ENCODE measurements at places on chromosomes 2 and 18.

GRCh38 chr2:174027956-174028355, 62.8 kb upstream of the SP3 start:
- no peak for DNase-seq

DNA sequence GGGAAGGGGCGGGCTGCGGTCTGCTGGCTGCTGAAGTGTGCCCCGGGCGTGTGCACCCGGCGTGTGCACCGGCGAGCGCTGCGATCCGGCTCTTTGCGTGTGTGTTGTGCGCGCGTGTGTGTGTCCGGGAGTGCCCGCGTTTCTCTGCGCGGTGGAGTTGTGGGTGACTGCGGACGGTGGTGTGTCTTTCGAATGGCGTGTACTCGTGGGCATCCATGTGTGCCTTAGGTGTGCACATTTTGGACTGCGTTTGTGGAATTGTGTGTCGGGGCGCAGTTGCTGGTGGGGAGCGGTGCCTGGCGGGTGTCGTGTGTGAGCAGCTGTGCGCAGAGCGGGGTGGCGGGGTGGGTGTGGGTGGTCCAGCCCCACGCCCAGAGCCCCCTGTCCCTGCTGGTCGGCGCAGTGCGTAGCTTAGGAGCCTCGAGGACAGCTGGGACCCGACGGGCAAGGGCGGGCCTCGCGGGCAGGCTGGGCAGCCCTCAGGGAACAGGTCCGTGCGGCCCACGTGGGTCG, 533 bp downstream of the HPCAL1 start:
- no peak for DNase-seq

GRCh38 chr2:48749291-48750127, 6.0 kb downstream of the LHCGR start:
- no peak for DNase-seq

- no peak for DNase-seq
Observed at GRCh38 chr2:68740400-68740914, 5.8 kb downstream of the ARHGAP25 start.

- no peak for DNase-seq
Observed at GRCh38 chr2:238238766-238239542, 884 bp downstream of the HES6 start.

GRCh38 chr2:237025090-237025865, 60.4 kb upstream of the COPS8 start:
- peak; percentile 65 for DNase-seq

DNA sequence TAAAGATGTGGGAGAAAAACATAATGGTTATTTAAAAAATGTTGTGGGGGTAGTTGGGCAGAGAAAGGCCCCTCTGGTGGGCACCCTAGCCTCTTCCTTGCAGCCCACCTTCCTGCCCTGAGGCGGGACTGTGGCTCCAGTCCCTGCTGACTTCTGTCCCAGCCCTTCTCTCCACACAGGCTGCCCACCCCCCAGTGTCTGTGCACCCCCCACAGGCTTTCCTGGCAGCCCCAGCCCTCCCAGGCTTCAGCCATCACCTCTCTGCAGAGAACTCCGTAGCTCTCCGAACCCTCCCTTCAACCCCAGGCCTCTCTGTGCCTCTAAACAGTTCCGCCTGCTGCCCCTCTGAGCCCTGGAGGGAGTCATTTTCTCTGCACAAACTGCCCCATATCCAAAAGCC, 75.4 kb downstream of the DYSF start:
- DNase-seq = no peak

DNA sequence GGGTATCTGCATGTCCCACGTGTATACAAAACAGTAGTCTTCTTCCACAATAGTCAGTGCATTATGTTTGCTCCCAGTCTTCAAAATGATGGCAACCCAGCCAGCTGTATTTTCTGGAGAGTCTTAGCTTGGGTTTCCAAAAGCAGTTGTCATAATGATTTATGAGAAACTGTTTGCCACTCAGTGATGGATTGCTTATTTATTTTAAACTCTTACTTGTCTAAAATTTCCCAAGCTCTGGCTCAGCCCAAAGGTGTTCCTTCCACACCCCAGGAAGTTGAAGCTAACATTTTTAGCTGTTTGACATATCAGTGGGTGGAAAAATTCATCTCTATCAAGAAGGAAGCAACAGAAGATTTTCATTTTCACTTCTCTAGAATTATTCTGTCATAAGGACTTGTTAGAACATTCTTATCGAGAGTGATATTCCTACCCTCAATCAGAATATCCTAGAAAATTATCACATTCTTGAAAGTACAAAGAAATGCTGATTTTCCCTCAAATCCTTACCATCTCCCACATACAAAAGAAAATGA, 78.8 kb downstream of the ASAP2 start:
- no peak for DNase-seq

DNA sequence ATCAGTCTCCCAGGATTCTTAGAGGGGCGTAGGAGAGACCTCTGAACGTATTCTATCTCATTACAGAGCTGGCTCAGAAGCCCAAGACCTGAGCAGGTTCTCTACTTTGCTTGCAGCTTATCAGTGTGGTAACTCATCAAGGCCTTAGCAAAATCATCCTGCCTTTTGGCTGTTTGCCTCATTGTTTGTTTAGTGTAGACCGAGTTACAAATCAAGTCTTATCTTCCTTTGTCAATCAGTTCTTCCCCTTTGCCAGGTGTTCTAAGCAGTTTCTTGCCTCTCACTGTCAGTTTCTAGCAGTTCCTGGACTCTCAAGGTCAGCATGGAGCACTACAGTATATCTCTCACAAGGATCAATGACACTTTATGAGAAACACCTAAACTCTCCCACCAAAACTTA, 30.9 kb upstream of the NAB1 start:
- no peak for DNase-seq

- no peak for DNase-seq
Observed at GRCh38 chr2:85307527-85307897, 20.3 kb downstream of the TGOLN2 start.

- DNase-seq = no peak
Observed at GRCh38 chr2:223918671-223919134, 26.4 kb downstream of the WDFY1 start.

DNA sequence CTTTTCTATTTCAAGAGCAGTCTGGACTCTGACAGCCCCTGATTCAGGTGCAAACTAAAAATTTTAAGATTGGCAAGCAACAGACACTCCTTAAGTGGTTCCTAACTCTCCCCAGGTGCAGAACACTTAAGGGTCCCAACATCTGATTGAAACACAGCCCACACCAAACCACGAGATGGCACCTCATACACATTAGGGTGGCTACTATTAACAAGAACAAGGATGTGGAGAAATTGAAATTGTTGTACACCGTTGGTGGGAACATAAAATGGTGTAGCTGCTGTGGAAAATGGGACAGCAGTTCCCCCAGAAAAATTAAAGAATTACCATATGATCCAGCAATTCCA, 82.3 kb downstream of the POLR1A start:
- no peak for DNase-seq

DNA sequence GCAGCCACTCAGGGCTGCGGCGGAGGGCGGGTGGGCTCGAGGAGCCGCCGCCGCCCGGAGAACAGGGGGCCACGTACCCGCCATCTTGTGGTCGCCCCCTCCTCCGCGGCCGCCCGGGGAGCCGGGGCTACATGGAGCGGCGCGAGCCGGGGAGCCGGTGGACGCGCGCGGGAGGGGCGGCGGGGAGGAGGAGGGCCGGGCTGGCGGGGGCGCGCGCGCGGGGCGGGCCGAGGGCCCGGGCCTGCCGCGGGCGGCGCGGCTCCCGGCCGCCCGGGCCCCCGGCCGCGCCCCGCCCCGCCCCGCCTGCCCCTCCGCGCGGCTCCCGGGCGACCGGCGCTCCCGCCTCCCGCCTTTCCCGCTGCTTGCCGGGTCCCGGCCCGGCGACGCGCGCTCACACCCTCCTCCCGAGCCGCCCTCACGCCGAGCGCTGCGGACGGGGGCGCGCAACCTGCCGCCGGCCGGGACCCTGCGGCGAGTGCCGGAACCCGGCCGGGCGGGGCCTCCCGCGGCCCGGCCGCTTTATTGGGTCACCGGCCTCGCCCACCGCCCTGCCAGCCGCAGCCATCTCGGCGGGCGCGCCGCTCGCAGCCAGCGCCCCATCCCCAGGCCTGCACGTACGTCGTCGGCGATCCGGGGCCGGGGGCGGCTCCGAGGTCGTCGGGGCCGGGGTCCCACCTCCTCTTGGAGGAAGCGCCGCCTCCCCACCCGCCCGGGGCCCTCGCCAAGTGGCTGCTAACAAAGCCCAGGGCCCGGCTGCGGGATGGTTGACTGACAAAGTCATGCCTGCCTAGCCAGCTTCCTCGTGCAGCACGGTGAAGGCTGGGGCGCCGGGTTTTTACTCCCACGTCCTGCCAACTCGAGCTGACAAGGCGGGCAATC, at the start of gene PPP4R1:
TSS of gene PPP4R1 (minus strand) at position 159 of the 879 bp plus-strand sequence. CDS start at position 84, 75 bp downstream.
- DNase-seq = no peak

- DNase-seq = no peak
Observed at GRCh38 chr2:74457129-74457548, 1.1 kb upstream of the WBP1 start.

DNA sequence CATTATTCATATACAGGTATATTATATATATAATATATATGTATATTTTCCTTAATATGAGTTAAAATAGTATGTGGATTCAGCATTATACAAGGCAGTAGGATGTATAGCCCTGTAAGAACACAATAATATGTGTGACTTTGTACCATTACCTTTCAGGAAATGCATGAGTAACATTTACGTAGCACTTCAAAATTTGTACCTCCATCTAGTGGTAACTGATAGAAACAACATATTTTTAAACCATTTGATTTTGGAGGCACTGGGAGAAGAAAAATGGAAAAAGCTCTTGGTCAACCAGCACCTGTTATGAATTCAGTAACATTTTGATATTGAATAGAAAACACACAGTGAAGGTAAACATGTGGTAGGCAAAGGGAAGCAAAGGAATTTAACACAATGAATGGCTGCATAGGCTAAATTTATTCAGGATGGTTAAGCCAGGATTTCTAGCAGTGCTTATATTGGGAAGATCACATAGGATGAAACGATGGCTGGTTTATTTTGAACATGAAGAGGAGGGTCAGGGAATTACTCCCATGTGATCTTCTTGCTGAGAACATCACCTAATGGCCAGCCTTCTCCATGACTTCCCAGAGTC, 565.5 kb downstream of the CCDC85A start:
- peak; percentile 7 for DNase-seq

DNA sequence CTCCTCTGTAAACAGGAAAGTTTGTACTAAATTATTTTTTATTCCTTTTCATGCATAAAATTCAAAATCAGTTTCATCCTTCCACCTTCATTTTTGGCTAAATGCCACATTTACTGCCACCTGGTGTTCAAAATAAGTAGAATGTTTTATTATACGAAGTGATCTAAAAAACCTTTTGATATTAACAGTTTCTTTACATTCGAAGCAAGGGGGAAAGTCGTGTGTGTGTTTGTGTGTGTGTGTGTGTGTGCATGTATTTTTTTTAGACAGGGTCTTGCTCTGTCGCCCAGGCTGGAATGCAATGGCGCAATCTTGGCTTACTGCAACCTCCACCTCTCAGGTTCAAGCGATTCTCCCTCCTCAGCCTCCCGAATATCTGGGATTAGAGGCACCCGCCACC, 9.0 kb upstream of the SCN9A start:
- DNase-seq = no peak

DNA sequence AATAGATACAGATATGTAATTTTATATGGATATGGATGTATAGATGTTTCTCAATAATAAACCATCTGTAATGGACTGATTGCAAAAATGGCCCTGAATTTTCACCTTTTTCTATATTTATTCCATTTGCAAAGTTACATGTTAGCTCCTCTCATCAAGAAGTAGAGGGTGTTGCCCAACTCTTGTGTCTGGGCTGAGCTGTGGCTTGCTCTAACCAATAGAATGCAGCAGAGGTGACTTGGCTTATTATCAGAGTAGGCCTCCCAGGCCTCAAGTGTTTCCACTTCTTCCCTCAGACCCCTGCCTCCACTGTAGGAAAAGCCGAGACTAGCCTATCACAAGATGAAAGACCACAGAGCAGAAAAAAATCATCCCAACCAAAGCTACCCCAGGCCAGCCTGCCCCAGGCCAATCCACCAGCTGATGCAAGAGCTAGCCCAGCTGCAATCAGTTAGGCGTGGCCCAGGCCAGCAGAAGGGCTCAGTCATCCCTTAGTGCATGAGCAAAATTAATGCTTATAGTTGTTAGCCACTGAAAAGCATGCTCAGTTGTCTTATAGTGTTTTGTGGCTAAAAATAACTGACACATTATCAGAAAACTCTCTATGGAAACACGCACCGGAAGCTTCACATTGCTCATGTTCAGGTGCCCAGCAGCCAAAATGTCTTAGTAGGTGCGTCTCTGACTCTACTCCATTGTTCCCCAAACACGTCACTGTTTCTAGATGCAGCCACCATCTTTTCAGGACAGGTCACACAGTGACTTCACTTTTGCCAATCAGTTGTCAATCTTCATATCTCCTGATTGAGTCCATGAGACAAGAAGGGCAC, 464.0 kb downstream of the FBXO15 start:
- DNase-seq = no peak

DNA sequence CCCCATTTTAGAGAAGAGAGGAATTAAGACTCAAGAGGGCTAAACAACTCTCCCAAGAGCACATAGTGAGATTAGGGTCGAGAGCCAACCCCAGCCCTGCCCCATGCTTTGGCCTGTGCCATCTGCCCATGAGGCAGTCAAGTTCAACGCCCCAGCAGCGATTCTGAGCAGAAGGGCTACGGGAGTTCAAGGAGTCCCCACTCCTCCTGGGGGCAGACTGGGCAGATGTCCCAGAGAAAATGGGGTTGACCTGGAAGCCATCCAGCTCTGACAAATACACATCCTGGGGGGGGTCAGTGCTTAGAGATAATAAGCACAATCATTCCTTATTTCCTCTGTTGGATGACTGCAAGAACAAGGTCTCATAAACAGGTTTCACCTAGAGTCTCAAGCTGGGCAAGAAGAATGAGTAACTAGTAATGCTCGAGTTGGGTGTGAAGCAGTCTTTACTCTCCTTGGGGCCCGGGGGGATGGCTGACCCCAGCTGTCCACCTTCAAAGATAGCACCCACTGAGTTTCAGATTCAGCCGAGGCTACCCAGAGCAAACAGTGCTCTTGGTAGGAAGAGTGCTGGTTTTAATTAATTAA, 716.4 kb downstream of the RNF144A start:
- no peak for DNase-seq

DNA sequence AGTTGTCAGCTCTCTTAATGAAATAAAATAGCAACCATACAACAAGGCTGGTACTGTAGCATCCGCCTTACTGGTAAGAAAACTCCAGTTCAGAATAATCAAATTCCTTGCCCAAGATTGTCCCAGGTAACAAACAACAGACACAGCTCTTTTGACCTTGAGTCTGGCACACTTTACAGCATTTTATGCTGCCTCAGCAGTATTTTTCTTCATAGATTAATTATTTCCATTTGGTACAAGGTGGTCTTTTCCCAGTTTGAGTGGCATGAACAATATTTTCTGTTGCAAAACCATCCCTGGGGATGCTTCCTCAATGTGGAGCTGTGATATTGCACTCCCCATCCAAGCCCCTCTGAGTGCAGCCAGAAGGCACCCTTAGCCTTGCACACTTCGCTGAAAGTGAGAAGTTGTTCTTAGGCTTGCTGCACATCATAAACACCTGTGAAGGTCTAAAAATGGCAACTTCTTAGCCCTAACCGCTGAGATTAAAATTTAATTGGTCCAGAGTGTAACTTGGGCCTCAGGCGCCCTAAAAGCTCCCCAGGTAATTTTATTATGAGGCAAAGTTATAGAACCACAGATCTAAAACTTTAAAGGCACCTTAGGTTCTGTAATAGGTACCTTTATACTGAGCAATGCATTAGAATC, 523.3 kb downstream of the CMPK2 start:
- no peak for DNase-seq

Data from HFF-Myc (cell line).